Fibroblast of lung (primary cell): ENCODE measurements at places on chromosomes 2 and 18. TPM values are rescaled to one million over a fixed set of nuclear protein-coding genes. Genes with fewer than 3 reads are reported as not detected.
A peak's percentile ranks its signal among the peaks of the same experiment; 100 is the strongest.

Gene SLC23A3
- polyA plus RNA-seq: 0.29 and 0.52 TPM in 2 replicates

Gene PTH2R
- not detected in 2 replicates for polyA plus RNA-seq

- no peak for DNase-seq
Measured at GRCh38 chr2:172774302-172774701, 38.7 kb downstream of the RAPGEF4 start.

DNA sequence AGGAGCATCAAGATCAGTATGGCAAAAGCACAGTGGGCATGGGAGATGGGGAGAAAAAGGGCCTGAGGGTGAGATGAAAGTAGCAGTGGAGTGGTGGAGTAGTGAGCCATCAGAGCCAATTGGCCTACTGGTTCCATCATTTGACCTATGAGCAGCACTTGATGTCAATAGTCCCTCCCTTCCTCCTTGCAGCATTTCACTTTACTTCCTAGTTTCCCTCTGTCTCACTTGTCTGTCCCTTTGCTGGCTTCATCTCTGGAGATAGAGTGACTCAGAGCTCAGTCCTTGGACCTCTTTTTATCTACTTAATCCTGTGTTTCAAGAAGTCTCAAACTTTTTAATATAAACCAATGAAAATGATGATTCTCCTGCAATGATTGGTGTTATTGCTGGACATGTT is 32.1 kb downstream of the FBXO48 start:
- DNase-seq: no peak

Gene SLC16A14
- 1.8 and 1.9 TPM in 2 replicates for polyA plus RNA-seq

Gene GRB14
- 0.16 and 0.34 TPM in 2 replicates for polyA plus RNA-seq

DNA sequence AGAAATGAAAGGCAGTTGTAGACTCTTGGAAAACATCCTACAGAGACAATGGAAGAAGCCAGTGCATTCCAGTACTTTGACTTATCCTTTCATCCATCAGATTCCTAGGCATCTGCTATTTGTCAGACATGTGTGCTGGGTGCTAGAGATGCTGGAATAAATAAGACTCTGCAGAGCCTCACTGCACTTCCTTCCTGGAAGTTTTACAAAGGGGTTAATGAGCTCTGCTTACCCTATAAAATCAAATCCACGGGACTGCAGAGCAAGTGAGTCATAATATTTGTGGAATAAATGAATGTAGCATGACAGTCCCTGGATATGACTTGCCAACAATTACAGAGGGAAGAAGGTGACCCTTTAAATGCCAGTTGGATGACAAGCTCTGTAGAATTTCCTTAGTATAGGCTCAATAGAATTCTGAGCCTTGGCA is 52.7 kb upstream of the NPAS2 start:
- peak; percentile 43 for DNase-seq

DNA sequence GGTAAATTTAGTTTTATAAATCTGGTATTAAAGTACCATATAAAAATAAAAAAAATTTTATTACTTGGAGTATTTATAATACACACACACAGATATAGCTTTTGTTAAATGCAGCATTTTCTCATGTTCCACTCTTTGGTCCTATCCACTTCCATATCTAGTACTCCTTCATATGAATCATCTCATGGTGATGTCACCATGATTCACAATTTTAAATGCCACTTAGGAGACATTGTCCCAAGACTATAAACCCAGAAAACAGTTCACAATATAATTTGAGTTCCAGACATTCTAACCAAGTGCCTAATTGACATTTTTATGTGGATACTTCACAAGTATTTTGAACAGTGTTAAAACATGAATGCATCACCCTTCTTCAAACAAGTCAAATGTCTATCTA is 1398.3 kb downstream of the DSC3 start:
- DNase-seq: no peak

DNA sequence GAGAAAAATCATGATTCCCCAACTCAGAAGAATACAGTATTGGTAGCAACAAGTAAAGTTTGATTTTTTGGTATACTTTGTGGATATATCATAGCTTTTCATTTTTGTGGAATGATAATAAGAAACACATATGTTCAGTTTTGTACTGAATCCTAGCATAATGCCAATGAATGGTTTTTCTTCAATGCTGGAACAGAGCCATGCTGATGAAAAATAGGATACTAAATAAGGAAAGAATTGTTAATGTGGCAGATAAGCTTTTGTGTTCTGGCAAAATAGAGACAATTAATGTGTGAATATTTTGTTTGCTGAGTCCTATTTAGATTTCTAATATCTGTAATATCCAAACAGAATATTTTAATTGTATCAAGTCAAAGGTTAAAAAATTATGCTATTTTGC is 21.9 kb downstream of the CD28 start:
- no peak for DNase-seq

DNA sequence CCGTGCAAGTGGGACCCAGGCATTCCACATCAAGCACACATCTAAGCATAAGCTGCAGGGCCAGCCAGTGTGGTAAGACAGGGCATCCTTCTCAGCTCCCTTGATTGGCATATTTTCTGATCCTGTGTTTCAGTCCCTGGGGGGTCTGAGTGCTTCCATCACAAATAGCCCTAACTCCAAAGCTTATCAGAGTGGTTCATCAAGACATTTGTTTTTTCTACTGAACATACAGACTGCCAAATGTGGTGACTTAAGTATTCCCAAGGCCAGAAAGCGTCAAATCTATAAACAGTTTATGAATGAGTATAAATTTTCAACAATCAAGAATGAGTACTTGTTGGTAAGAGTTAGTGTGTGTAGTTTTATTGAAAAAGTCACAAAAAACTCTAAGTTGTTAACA is 18.8 kb downstream of the SPRED2 start:
- peak; percentile 26 for DNase-seq

- DNase-seq: no peak
Measured at GRCh38 chr2:150339282-150339681, 148.2 kb downstream of the RND3 start.

Gene MC5R
- not detected in 2 replicates for polyA plus RNA-seq

Gene LPIN1
- 87.8 and 97.4 TPM in 2 replicates for polyA plus RNA-seq

DNA sequence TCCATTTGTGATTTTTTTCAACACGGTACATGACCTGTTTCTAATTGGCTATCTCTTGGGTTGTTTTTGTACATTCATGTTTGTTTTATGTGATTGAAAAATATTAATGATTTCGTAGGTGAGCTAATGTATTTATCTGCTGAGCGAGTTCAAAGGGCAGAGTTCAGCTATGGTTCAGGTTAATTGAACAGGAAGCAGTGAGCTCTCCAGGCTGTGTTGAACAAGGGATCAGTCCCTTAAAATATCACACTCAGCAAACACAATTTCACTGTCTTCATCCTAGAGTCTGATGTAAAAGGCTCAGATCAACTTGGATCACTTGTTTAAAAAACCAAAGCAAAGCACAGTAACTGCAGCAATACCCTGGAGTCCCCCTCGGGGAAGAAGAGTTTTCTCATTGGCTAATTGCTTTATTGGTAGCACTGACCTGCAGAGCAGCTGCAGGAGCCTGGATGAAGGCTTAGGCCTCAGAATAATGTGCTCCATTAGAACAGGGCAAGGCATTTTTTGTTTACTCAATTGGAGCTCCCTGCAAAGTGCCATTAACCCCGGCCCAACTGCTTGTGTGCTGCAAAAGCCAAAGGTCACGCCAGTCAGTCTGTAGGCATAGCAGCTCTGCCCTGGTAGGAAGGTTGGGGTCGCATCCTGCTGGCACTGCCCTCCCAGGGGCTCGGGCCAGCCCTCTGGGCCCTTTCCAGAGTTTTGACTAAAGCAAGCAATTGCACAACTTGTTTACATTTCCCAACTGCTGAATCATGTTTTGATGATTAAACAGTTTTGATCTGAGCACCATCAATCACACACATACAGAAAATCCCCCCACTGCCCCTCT is 10.5 kb downstream of the ONECUT2 start:
- DNase-seq: no peak

Gene LGALSL
- polyA plus RNA-seq: 4.4 and 5.7 TPM in 2 replicates

- peak; percentile 45 for DNase-seq
Measured at GRCh38 chr2:37656512-37657423, 14.7 kb downstream of the CDC42EP3 start.

Gene SRD5A2
- not detected in 2 replicates for polyA plus RNA-seq

Gene GAD1
- 0.08 and 0.12 TPM in 2 replicates for polyA plus RNA-seq

Gene SOX11
- polyA plus RNA-seq: 1.2 and 1.5 TPM in 2 replicates

- DNase-seq: no peak
Measured at GRCh38 chr18:54183390-54183789, 41.1 kb downstream of the MBD2 start.

DNA sequence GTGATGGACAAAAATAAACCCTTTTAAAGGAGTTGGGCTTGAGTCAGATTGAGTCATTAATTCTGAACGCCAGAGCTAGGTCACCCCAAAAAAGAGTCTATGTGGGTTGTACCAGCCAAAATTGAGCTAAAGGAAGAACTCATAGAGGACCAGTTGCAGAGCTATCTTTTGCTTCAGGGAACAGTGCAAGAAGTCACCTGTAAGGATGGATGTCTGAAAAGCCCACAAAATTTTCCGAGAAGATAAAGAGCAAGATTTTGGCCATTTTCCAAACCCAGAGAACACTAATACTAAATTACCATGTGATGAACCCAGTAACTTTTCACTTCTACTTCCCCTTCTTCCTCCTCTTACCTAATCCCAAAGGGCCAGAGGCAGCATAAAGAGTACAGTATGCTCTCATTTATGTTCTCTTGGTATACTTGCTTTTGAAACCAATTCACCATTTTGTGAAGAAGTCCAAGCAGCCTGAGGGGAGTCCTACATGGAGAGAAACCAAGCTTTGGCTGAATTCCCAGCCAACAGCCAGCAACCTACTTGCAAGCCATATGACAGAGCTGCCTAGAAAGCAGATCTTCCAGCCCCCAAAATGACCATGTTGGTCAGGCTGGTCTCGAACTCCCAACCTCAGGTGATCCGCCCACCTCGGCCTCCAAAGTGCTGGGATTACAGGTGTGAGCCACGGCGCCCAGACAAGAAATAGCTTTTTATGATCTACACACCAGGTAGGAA is 551.7 kb downstream of the SATB2 start:
- DNase-seq: no peak

- peak; percentile 65 for DNase-seq
Measured at GRCh38 chr2:219286436-219287115, 7.4 kb downstream of the DNAJB2 start.

Gene FBLN7
- polyA plus RNA-seq: 4.6 and 5.1 TPM in 2 replicates

DNA sequence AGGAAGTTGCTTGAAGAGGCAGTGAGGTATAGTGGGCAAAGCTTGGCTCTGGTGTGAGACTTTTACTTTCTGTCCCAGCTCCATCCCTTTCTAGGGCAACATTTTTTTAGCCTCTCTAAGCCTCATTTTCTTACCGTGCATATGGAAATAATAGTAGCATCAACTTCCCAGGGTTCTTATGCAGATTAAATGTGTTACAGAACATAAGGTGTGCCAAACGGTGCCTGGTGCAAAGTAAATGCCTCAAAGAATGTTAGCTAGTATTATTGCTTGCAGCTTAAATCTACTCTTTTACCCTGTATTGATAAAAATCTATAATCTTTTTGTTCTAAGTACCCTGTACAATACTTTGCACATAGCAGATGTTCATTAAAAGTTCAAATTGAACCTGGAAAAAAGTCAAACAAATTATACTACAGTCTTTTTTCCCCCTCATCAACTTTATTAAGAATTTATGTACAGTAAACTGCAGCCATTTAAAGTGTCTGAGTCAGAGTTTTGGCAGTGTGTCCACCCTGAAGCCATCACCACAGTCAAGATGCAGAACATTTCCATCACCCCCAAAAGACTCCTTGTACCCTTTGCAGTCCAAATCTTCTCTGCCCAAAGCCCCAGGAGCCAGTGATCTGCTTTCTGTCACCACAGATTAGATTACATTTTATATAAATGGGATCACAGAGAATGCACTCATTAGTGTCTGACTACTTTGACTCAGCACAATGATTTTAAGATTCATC is 10.6 kb downstream of the MAPRE2 start:
- DNase-seq: peak; percentile 36

- no peak for DNase-seq
Measured at GRCh38 chr2:202681688-202682205, 47.0 kb downstream of the FAM117B start.

GRCh38 chr2:176280867-176281658 is 11.8 kb downstream of the MTX2 start:
- no peak for DNase-seq

GRCh38 chr2:145194673-145195072 is 674.8 kb upstream of the ZEB2 start:
- DNase-seq: no peak

DNA sequence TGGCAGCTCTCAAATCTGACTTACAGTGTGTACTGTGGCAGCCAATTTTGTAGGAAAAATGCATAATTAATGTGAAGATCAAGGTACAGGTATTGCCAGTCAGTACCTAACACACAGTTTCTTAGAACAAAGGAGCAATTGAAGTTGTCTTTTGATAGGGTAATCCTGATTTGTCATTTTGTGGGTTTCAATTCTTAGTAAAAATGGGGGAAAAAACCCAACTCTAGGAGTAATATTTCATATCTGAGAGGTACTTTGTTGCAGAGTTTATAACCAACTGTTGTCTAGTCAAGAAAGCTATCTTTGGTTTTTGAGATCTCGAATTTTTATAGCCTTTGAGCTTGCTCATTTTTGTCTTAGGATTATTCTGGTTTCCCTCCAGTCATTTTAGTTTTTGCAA is 16.1 kb downstream of the SPATS2L start:
- no peak for DNase-seq

GRCh38 chr2:64025741-64026140 is 6.5 kb upstream of the VPS54 start:
- no peak for DNase-seq

Gene MEP1B
- polyA plus RNA-seq: not detected in 2 replicates
